ENCODE measurements at places on chromosomes 7 and 10.

GRCh38 chr7:95718577-95719410 lies 53.6 kb upstream of the DYNC1I1 start:
- no peak for DNase-seq

- peak; percentile 29 for DNase-seq
Observed at GRCh38 chr10:119807960-119808697, 64.5 kb downstream of the MCMBP start.

DNA sequence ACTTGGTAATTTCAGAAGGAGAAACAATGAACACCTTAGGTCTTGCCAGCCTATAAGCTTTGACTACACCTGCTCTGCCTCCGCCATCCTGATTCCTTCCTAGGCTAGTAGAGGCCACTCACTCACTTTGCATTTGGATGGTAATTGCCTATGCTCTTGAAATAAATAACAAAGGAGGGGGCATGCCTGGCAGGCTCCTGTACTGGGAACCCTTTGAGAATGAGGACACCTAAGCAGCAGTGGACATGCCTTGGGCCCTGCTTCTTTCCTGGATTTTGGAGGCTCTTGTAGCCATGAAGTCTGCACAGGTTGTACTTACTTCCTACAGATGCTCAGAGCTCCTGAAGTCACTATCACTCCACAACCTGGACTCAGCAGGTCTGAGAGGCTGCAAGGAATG lies 65.8 kb downstream of the BLNK start:
- DNase-seq: no peak

- DNase-seq: no peak
Observed at GRCh38 chr10:127744956-127745355, 8.0 kb downstream of the FOXI2 start.

- no peak for DNase-seq
Observed at GRCh38 chr7:15652776-15653290, 33.6 kb downstream of the MEOX2 start.

GRCh38 chr7:142024547-142024946 lies 28.9 kb downstream of the MGAM start:
- no peak for DNase-seq

DNA sequence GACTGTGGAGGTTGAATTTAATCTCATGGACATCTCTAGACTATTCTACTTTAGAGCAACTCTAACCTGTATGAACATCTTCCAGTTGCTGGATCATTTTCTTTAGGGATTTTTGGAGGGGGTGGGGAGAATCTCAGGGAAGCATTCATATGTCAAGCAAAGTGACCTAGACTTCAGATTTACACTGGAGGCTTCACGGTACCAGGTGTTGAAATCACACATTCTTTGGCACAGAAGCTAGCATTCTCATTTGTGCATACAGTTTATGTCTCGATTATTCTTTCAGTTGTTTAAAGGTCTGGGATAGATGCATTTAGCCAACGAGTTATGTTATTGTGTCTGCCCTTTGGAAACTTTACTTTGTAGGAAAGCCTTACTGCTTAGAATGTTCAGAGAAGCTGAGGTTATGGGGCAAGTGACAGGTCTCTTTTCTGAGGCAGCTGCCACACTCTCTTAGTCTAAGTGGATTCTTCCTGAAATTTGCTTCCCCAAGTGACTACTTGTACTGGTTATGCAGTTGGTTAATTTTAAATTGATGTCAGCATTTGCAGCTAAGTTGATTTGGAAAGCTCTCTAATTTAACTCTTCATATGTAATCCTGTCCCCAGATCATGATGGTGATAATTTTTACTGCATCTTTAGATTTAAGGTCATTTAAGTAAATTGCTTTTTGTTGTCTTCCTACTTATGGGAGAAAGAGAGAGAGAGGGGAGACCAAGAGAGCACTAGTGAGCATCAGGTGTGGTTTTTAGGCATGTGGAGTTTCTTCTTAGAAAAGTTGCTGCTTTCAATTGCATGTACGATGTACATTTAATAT lies 153.8 kb downstream of the PRKG1 start:
- no peak for DNase-seq

DNA sequence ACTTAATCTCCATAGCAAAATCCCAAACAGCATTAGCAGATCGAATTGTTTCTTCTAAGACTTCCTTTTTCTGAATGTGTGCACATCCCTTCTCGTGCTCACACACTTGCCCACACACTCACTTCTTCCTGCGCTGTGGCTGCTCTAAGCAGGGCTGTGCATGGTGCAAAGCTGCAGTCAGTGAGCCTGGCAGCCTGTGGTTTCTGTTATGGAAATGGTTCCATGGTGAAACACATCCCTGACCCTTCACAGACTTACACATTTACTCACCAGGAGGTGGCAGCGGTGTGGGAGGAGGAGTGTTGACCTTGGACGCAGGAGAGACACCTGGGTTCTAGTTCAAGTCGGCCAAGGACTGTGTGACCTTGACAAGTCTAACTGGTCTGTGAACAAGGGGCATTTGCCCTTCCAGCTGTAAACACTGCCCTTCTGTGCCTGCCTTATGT lies 24.9 kb downstream of the MTURN start:
- peak; percentile 52 for DNase-seq

GRCh38 chr7:6279341-6279740 lies 6.9 kb upstream of the CYTH3 start:
- DNase-seq: no peak

DNA sequence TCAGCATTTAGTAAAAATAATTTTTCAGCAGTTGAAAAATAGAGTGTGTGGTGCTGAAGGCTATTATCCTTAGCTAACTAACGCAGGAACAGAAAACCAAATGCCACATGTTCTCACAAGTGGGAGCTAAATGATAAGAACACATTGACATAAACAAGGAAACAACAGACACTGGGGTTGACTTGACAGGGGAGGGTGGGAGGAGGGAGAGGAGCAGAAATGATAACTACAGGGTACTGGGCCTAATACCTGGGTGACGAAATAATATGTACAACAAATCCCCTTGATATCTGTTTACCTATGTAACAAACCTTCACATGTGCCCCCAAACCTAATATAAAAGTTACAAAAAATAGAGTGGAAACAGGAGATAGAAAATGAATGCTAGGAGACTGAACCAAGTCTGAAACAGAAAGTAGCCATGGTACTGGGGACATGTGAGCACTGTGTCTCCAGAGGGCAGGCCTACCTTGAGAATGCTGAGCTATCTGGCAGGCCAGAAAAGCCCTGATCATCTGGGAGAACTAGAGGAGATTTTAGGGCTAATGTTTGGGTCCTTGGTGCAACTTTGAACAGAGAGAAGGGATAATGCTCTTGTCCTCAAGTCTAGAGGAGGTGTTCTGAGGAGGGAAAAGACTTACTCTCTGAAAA lies 4.7 kb upstream of the EFCAB10 start:
- DNase-seq: no peak

Data from T-helper 2 cell (primary cell).